Activated T-cell treated with anti-CD3 and anti-CD28 coated beads, Interleukin-2, amount 50 U/mL, for 4 hours (primary cell): ENCODE measurements at places on chromosomes 2 and 18. TPM values are rescaled to one million over a fixed set of nuclear protein-coding genes. Genes with fewer than 3 reads are reported as not detected.

DNA sequence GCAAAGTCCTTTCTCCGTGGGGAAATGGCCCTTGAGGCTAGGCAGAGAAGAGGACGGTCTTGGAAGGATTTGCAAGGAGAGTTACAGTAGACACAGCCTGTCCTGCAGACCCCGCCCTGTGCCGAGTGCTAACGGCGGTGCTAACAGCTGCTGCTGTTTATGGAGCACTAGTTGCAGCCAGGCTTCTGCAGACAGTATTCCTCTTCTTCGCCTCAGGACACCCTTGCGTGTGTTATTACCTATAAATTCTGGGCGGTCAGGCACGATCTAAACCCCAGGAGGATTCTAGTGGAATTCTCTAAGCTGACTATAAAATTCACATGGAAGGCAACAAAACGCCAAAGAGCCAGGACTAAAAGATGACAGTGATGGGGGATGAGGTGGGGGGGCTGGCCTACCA is 139.8 kb downstream of the GLI2 start:
- no peak for DNase-seq

- DNase-seq, result no peak
Measured at GRCh38 chr2:27993402-27993787, 102.9 kb downstream of the BABAM2 start.

DNA sequence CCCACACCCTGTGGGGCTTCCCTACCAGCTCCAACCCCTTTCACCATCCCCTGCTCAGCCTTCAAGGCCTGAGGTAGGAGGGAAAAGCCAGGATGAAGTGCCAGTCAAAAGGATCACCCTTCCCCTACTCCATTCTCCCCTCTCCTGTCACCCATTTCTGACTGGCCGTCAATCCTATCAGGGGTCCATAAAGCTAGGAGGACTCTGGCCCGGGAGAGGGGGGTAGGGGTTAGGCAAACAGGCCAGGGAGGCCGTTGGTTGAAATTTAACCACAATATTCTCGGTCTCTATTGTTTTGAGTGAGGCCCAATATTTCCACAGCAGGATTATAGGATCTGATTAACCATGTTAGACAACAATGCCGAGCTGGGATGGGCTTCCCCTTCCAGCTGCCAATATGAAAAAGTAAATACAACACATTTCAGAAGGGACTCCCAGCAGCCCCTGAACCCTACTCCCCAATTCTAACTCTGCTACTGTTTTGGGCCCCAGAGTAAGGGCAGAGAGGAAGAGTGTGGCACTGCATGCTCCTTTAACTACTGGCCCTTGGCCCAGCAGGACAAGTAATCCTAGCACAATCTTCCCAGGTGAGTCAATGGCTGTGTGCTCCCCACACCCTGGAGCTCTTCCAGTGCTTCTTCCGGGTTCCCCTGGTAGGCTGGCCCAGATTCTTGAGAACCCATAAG is 10.6 kb upstream of the IHH start:
- DNase-seq, result no peak

DNA sequence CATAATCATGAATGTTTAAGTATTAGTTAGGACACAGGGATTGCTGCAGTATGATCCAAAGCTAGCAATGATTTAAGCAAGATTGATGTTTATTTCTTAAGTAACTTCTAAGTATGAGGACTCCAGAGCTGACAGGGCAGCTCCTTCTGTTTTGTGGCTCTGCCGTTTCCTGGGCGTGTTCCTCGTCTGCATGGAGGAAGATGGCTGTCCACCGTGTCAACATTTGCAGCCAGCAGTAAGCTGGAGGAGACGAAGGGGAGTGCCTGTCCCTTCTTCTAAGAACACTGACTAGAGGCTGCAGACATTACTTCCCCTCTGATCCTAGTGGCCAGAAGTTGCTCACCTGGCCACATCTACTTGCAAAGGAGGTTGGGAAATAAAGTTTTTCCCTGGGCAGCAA is 144.1 kb downstream of the MYO1B start:
- no peak for DNase-seq

- no peak for DNase-seq
Measured at GRCh38 chr2:203799908-203800307, 67.7 kb upstream of the CTLA4 start.

- DNase-seq, result no peak
Measured at GRCh38 chr2:100383306-100383705, 34.2 kb downstream of the CHST10 start.

DNA sequence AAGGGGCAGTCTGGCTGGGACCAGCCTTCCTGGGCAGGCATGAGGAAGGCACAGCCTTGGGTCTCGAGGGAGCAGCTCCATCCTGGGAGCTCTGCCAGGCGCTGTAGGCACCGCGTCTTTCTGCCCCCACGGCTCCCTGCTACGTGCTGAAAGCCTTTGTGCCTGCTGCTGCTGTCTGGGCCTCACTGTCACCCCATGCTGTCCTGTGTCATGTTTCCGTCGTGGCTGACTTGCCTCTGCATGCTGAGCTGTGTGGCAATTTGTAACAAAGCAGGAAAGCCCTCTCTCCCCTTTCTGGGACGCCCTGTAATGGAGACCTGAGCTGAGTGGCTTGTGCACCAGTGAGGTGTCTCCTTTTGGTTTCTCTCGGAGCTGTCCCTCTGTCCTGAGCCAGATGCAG is 152.5 kb downstream of the TSN start:
- no peak for DNase-seq

- no peak for DNase-seq
Measured at GRCh38 chr2:14516844-14517243, 115.7 kb upstream of the LRATD1 start.

DNA sequence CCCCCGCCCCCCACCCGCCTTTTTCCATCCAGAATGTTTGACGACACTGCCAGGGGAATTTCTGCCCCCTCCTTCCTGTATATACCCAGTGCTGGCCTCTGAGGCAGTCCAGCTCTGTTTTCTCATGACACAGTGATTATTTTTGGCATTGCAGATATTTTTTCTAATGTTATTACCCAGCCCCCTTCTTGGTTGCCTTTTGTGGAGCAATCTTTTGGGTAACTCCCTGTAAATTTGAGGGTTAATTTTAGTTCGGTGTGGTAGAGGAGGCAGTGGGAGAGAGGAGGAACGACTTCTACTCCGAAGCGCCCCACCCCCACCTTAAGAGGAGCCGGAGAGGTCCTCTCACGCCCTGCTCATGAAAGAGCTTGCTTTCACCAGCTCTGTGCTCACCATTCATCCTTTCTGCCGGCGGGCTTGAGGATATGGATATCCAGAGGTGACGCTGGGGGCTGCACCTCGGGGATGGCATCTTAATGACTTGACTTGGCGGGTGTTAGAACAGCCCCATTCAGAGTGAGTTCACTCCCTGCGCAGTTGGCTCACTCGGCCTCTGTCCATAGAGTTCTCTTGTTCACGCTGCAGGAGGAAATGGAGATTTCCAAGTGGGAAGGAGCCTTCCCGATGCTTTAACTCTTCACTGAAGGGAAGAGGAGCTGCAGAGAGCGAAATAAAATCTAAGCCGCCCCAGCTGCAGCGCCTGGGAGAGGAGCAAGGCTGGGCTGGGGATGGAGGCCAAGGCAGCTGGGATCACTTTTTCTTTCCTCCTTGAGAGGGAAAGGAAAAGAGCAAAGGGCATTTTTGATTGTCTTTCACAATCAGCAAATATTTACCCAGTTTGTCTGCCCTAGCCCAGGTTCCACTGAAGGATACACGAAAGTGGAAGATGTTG is 38.4 kb downstream of the EPAS1 start:
- DNase-seq, result no peak

DNA sequence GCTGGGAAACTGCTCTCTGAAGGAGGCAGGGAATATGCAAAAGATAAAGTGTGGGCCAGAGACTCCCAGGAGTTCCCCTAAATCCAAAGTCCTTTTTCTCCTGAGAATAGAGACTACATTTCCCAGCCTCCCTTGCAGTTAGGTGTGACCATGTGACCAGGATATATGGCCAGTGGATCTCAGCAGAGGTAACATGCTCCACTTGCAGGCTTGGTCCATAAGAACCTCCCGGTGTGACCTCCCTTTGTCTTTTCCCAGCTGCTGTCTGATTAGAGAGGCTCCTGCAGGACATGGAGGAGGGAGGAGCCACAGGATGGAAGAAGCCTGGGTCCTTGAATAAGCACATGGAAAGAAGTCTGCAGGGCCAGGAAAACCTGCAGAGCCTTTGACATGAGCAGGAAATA is 76.2 kb downstream of the TGFA start:
- DNase-seq, result no peak

- no peak for DNase-seq
Measured at GRCh38 chr2:60830991-60831390, 50.4 kb upstream of the REL start.

GRCh38 chr18:41009926-41010325 is 945.1 kb upstream of the PIK3C3 start:
- no peak for DNase-seq

DNA sequence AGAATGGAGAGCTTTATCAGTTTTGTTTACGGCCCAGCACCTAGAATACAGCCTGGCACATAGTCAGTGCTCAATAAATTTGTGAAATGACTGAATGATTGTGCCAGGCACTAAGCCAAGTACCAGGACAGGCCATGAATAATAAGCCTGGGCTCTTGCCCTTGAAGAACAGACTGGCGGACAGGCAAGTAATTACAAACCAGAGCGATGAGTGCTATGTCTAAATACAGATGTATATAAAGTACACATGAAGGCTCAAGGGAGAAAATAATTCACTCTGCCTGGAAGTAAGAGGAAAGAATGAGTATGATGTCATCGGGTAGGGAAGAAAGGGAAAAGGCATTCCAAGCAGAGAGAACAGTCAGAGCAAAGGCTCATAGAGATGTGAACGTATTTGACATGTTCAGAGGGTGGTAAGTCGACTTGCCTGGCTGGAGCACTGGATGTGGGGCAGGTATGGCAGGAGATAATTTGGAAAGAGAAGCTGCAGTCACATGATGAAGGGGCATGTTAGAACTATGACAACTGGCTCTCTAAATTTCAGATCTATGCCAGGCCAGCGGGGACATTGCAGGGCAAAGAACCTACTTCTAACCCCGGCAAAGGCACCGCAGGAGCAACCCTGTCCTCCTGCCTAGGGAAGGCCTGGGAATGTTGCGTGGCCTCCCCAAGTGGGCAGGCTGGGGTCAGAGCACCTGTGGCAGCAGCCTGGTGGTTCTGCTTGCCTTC is 119.1 kb upstream of the STPG4 start:
- DNase-seq, result no peak

- no peak for DNase-seq
Measured at GRCh38 chr2:184734338-184734737, 136.0 kb downstream of the ZNF804A start.

- DNase-seq, result no peak
Measured at GRCh38 chr18:44899832-44900231, 219.1 kb downstream of the SETBP1 start.

DNA sequence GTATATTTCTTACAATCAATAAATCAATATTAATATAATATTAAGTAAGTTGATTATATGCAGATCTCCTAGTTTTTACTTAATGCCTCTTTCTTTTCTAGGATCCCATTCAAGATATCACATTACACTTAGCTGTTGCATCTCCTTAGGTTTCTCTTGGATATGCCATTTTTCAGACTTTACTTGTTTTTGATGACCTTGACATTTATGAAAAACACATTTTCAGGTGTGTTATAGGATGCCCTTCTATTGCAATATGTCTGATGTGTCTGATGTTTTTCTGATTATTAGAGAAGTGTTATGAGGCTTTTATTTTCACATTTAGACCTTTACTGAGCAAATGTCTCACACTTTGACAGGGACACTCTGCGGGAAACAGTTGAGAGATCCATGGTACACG is 933.6 kb upstream of the CNTNAP5 start:
- no peak for DNase-seq

DNA sequence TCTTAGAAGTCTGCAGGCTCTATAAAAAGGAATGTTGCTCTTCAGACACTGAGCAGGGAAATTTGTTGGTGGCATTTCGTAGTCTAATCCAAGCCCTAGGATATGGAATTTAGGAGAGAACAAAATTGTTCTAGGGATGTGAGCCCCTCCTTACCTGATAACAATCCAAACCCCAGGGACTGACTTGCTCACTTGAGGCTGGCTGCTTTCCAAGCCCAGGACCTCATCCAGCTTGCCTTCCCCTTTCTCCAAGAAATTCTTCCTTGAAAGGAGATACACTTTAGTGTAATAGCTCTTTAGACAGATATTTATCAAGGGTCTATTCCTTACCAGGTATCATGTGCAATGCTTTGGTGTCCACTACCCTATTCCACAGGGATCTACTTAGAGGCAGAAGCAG is 279.8 kb downstream of the C1D start:
- DNase-seq, result no peak

DNA sequence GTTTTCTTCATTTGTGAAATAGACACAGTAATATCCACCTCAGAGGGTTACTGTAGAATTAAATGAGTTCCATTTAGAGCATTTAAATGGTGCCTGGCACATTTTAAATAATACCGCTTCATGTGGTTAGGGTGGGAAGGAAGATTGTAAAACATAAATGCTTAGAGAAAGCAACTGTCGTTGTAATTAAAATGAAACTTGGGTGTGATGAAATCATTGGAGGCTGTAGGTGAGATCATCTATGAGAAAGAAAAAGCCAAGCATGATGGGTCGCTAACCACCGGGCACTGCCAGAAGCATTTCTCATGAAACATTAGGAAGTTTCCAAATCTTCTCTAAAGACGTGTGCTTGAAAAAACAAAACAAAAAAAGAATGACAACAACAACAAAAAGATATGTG is 8.2 kb upstream of the SLC39A10 start:
- DNase-seq, result no peak

DNA sequence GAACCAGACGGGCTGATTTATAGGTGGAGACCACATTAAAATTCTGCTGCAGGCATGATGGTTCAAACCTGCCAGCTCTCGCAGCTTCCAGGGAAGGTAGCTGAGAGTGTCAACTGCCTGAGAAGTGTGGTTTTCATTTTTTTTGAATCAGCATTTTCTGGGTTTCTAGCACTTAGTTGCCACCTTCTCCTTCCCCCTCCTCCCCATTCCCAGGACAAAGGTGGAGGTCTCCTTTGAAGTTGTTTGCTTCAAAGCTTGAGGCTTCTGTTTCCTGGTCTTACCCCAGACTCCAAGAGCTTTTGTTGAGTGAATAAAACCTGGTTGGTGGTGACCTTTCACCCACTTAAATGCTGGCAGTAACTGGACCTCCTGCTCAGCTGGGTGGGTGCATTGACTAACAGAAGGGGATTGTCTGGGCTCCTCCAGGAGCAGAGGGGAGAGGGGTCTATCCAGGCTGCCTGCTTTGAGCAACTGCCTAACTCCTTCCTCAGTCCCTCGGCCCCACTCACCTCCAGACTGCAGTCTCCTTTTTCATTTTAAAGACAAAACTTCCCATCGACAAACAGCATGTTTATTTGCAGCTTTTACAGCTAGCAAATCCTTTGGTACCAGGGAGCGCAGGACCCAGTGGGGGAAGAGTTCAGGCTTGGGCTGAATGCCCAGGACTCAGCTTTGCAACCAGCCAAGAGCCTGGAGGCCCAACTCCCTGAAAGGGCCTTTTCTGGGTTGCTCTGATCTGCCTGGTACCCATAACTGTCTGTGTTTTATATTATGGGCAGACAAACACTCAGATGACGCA is 3.5 kb downstream of the RHOB start:
- DNase-seq, result no peak

The BCL2 gene
- 45.0 TPM for total RNA-seq

The CDH7 gene
- total RNA-seq, result not detected

The PROM2 gene
- 0.53 TPM for total RNA-seq
